ENCODE measurements at places on chromosomes 16 and 17.

DNA sequence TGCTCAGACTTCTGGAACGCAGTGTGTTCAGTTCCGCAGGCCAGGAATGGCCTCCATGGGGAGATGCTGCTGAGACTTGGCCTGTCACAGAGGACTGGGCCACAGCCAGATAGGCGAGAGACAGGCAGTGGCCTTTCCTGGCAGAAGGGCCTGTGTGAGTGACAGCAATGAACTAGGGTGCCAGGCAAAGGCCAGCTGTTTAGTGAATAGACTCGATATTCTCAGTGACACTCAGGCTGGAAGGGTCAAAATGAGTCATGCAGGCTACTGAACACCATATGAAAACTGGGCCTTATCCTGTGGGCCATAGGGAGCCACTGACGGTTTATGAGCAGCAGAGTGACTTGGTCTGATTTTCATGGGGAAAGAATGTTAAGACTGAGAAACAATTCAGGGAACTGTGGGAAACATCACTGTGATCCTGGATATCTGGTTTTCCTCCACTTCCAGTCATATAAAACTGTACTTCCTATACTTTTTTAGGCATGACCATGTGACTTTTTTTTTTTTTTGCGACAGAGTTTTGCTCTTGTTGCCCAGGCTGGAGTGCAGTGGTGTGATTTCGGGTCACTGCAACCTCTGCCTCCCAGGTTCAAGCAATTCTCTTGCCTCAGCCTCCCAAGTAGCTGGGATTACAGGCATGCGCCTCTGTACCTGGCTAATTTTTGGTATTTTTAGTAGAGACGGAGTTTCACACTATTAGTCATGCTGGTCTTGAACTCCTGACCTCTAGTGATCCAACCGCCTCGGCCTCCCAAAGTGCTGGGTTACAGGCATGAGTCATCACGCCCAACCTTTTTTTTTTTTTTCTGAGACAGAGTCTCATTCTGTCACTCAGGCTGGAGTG, 5.2 kb upstream of the NUBP1 start:
- peak; percentile 32 for DNase-seq

GRCh38 chr17:54426296-54426886, 474.3 kb upstream of the TOM1L1 start:
- no peak for DNase-seq

- no peak for DNase-seq
Observed at GRCh38 chr17:47872019-47872650, 21.2 kb upstream of the SP6 start.

- DNase-seq, result no peak
Observed at GRCh38 chr16:22053921-22054341, 38.4 kb upstream of the VWA3A start.

GRCh38 chr17:6106212-6106611, 36.0 kb downstream of the WSCD1 start:
- DNase-seq, result no peak

GRCh38 chr17:45935197-45935709, 40.9 kb downstream of the MAPT start:
- no peak for DNase-seq

DNA sequence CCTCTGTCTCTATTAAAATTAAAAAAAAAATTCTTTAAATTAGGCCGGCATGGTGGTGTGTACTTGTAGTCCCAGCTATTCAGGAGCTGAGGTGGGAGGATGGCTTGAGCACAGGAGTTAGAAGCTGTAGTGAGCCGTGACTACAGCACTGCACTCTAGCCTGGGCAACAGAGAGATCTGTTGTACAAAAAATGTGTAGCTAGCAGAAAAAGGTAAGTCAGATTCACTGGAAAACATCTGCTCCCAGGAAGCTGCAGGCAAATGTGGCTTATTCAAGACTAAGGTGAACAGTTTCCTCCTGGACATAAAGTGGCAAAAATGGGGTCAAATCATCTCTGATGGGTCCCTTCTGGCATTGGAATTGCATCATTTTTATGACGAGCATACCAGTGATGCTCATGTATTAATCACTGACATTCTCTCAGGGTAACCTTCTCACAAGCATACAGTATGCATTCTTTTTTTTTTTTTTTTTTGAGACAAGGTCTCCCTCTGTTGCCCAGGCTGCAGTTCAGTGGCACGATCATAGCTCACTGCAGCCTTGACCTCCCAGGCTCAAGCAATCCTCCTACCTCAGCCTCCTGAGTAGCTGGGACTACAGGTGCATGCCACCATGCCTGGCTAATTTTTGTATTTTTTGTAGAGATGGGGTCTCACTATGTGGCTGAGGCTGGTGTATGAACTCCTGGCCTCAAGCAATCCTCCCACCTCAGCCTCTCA, 48.7 kb downstream of the CPPED1 start:
- no peak for DNase-seq

DNA sequence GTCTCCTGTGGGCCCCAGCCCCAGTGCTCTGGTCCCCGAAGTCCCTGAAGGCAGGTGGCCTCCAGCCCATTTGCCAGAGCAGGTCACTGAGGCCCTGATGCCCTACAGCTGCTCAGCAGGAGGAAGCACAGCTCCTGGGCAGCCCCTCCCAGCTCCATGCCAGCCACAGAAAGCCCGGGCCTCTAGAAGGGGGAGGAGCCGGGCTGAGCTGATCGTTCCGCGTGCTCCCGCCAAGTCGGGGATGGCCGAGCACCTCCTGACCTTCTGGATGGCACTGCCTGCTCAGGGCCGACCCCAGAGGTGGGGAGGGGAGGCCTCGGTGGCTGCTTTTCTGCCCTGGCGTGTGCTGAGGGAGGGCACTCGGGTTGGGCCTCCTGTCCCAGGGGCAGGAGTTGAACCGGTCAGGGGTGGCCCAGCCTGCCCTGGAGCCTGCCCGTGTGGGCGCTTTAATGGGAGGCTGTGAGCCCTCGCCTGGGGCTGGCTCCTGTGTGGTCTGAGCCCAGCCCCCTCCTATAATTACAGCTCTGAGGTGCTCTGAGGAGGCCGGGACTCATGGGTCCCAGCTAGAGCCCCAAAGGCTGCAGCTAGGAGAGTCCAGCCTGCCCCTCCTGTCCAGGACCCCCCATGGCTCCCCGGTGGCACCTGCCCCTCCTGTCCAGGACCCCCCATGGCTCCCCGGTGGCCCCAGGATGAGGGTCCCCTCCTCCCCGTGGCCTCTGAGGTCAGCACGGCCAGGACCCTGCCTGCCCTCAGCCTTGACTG, 29.7 kb downstream of the ZFPM1 start:
- DNase-seq, result no peak

GRCh38 chr17:6554871-6555330, 1.5 kb downstream of the PITPNM3 start:
- DNase-seq, result no peak

DNA sequence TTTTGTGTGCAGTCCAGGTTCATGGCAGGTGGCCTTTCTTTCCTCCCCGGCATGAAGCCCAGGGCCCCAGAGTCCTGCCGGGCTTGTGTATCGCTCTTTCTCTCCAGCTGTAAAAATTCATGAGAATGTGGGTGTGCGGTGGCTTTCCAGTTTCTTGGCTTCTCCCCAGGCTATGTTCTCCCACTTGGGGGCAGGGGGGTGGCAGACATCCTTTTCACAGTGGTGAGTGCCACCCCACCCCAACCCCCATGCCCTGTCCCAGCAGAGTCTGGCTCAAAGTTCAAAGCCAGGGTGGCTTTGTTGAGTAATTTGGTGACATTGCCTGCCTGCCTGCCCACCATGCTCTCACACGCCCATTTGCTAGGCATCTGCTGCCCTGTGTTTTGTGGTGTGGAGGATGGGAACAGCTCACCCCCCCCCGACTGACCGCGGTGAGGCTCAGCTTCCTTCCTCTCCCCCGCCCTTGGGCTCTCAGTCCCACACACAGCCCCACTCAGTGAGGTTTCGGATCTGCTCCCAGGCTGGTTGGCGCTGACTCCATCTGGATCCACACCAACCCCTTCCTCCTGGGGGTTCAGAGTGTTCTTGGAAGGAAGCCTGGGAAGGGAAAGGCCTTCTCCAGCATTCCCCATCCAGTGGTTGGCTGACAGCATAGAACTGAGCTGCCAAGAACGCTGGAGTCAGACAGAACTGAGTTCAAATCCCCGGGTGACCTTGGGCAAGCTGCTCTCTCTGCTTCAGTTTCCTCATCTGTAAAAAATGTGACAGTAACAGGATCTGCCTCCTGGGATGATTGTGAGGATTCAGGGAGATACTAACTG, 36.0 kb downstream of the CHD9 start:
- peak; percentile 36 for DNase-seq

DNA sequence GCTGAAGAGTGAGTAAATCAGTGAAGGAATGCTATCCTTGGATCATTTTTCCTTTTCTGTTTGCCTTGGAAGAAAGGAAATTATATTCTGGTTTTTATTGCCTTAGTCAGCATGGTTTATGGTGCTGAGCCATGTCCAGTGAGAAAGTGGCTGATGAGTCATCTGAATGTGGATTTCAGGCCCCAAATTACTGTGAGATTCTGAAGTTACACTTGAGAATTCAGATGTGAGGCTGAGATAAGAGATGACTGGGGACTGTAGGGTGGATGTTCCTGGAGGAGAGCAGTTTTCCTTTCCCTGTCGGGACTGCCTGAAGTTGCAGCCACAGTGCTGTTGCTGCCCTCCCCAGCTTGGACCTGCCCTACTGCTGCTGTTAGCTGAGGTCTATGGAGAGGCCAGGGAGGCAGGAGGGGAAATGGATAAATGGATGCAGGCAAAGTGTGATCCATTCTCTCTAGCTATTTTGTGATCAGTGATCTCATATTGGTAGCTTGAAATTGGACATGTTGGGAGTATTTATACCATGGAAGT, 4.2 kb upstream of the MAP3K14 start:
- DNase-seq, result no peak

DNA sequence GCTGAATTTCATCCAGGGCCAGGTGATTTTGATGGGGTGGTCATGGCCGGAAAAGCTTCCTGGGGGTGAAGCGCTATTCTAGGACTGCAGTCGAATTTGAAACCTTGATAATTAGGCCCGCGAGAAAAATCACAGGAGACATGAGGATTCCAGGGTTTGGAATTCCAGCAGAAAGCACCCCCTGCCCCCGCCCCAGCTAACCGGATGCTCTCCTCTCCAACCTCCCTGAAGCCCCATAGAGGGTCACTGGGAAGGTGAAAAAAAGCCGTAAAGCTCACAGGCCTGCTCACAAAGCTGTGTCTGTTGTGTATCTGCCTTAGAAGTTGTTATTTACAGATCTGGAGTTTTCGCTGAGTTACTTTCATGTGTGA, 1.2 kb upstream of the GINS2 start:
- no peak for DNase-seq

- no peak for DNase-seq
Observed at GRCh38 chr16:17331991-17332390, 138.8 kb downstream of the XYLT1 start.

GRCh38 chr17:78923660-78924453, 1.3 kb downstream of the TIMP2 start:
- peak; percentile 71 for DNase-seq

DNA sequence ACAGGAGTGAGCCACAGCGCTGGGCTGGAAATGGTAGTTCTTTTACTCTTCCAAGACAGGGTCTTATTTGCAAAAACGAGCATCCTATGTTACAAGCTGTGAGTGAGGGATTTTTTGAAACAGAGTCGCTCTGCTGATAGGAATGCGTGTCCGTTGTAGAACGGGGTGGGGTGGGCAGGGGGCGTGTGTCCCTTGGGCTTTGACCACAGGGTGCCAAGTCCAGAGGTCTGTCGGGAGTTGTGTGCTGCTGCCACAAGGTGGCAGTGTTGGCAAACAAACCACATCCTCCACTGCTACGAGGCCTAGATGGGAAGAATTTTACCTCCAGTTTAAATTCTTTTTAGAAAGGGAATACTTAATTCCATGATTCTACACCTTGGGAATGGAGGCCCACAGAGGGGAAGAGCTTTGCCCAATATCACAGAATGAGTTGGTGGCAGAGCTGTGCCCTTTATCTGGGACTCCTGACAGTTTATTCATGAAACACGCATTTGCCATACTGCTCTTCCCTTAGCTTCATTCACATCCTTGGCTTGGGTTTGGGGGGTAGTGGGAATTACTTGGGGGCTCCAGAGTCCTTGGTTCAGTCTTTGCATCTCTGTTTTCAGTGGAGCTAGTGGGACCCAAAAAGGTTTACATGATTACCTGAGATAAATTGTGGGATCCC, 30.6 kb upstream of the ETV4 start:
- peak; percentile 69 for DNase-seq

DNA sequence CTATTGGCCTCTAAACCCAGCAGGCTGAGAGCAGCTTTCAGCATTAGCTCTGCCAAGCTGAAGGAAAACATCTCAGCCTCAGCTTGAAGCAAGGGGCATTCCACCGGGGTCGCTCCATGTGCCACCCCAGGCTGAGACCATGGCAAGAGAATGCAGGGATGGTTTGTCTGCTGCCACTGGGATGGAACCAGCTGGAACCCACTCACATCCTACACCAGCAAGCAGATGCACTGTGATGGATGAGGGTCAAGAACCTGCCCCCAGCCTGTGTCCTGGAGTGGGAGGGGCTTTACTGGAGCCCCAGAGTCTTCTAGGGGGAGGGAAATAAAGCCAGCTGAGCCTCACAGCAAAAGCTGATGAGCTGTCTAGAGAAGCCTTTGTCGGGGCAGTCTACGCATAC, 51.9 kb downstream of the C16orf95 start:
- no peak for DNase-seq

- DNase-seq, result no peak
Observed at GRCh38 chr16:7820816-7821215, 488.2 kb downstream of the RBFOX1 start.

Measured in germinal center (tissue), 1 donor.